ENCODE measurements at places on chromosomes 11 and 22.
A peak's percentile ranks its signal among the peaks of the same experiment; 100 is the strongest.

- no peak for DNase-seq
Observed at GRCh38 chr11:123073343-123074057, 11.6 kb upstream of the HSPA8 start.

DNA sequence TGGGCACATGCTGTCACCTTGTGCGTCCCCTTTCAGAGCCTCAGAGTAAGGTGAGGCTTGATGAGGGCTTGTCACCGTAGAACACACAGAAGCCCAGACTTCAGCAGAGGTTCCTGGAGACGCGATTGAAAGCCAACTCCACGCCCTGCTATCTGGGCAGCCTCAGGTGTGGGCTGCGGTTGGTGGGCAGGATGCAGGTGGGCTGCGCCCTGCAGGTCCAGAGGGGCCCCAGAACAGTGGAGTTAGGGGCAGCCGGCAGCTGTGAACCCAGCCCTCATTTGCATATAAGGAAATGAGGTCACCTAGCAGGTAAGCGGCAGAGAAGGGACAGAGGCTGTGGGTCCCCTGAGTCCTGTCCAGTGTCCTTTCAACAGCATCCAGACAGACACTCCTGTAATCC is 15.4 kb downstream of the PHLDA2 start:
- DNase-seq = no peak

GRCh38 chr11:82315093-82315492 is 418.6 kb downstream of the FAM181B start:
- no peak for DNase-seq

- DNase-seq = no peak
Observed at GRCh38 chr22:27895600-27895999, 23.5 kb downstream of the PITPNB start.

DNA sequence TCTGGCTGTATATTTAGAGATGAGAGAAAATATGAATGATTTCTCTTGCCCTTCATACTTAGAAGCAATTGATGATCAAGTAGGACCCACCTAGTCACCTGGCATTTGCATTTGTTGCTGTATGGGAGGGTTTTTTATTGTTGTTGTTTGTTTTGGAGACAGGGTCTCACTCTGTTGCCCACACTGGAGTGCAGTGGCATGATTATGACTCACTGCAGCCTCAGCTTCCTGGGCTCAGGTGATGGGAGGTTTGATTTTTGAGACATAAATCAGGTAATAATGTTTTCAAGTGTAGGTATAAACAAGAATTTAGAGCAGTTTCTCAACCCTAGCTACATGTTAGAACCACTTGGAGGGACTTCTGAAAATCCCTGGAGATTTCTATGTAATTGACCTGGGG is 63.0 kb downstream of the TNRC6B start:
- DNase-seq = no peak

- DNase-seq = no peak
Observed at GRCh38 chr11:113045146-113045545, 83.9 kb downstream of the NCAM1 start.

GRCh38 chr11:114705280-114706024 is 27.1 kb downstream of the NXPE2 start:
- no peak for DNase-seq

- DNase-seq = no peak
Observed at GRCh38 chr11:11987503-11988022, 20.9 kb downstream of the DKK3 start.

DNA sequence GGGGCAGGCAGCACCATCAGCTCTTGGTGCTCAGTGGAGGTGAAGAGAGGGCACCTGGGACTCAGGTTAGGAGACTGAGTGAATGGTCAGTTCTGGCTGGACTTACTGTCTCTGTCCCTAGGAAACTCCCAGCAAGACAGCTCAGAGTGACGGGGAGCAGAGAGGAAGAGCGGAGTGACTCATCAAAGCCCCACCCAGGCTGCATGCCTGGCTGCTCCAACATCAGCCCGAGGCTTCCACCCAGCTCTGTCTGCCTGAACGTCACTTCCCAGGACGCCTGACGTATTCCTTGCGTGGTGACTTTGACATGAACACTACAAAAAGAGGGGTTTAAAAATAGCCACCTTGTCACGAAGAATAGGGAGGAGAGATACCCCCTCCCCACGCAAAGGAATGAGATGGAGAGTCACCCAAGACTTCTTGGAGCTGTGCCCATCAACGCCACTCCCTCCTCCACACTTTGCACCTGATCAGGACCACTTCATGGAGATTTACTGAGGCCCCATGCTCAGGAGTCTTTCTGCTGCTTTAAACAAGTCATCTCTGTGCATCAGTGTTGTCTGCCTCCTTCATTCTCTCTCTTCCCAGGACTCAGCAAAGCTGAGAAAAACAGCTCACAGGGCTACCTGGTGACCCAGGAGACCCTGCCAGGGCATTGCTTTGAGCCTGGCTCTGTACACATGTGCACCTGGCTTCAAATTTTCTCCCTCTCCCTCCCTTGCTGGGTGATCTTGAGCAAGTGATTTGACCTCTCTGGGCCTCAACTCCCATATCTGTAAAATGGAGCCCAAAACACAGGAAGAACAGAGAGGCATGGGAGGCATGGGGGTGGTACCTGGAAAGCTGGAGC is 83.1 kb downstream of the MN1 start:
- DNase-seq = no peak

GRCh38 chr22:48835857-48836672 is 991.6 kb downstream of the BRD1 start:
- no peak for DNase-seq

- no peak for DNase-seq
Observed at GRCh38 chr11:131944736-131945135, 574.3 kb downstream of the NTM start.

GRCh38 chr11:65375012-65375411 is 7.4 kb downstream of the SLC25A45 start:
- no peak for DNase-seq

DNA sequence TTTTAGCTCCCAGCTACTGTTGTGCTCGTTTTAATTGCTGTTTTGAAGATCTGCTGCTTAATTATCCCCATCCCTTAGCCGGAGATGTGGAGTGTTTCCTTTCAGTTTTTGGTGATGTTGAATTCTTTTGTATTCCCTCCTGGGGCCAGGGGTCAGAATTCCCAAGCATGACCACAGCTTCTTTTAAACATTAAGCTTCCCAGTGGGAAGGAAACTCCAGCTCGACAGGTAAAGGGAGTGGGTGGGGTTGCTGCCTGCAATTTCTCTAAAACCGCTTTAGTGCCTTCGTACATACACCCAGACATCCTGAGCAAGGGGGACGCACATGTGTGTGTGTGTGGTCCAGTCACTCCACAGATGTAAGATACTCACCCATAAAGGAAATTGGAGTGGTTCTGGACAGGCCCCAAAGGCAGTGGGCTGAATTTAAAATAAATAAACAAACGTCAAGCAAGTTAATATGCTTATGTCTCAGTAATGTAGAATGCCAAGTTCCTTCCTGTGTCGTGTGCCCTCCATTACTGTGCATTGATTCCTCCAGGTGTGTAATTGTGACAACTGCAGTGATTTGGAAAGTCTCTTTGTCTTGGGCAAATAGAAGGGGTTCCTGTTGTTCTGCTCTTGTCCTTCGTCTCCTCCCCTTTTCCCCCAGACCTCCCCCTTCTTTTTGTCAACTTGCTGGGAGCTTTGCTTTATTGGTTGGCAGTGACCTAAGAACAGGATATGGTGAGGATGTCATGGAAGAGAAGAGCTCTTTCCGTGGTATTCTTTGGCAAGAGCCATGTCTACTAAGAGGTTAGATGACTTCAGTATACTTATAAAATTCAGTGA is 19.2 kb upstream of the ADSL start:
- DNase-seq = no peak

DNA sequence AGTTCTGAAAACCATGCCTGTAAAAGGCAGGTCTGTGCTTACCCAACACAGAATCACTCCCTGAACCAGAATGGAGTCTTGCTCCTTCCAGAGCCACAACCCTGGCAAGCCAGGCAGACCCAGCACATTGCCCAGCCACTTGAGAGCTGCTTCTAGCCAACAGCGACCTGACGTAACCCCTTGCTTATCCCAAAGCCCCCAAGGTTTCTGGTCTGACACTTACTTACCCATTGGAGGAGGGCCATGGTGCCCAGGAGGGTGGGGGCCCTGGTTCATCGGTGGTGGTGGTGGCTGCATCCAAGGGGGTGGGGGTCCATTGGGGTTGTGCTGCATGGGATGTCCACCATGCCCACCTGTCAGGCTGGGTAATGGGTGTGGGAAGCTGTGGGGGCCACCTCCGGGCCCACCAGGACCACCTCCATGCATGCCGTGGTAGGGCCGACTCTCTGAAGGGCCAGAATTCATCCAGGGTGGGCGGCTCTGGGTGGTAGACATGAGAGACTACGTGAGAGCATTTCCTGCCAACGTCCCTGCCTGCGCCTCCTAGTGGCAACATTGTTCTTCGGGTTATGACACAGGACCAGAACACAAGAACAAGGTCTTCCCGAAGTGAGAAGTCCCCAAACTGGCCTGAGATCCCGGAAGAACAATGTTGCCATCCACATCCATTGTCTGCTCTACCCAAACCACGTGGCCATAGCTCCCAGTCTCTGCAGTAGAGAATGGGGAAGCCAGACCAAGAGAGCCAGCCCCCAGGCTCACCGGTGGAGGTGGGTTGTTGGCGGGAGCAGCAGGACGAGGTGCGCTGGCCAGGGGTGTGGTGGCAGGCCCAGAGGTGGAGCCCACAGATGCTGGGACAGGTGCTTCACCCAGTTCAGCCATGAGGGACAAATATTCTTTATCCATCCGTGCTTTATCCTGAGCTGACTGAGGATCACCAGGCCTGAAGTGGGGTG is 7.8 kb upstream of the PYGM start:
- DNase-seq = peak; percentile 75

GRCh38 chr11:41379084-41379483 is 80.4 kb downstream of the LRRC4C start:
- no peak for DNase-seq

GRCh38 chr11:107996006-107996776 is 12.5 kb upstream of the CUL5 start:
- no peak for DNase-seq

Data from activated CD4-positive, CD25-positive, alpha-beta regulatory T cell treated with anti-CD3 and anti-CD28 coated beads, Interleukin-2, amount 50 U/mL, for 16 hours (primary cell).